ENCODE measurements at places on chromosomes 2 and 18.
A peak's percentile ranks its signal among the peaks of the same experiment; 100 is the strongest.

DNA sequence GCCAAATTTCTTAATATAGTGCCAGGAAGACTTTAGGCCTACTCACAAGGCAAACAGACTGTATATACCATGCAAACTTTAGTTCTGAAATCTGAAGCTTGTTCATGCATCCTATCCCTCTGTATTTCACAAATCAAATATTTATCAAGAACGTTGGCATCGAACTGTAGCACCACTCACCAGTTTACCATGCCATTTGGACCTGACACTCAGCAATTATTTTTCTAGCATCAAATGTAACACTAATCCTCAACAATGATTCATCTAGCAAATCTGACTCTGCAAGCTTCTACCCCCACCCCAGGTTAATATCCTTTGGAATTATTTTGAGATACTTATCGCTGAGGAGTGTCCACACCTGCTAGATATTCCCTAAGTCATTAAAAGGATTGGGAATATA, 1506.6 kb downstream of the LRP1B start:
- DNase-seq: no peak

- DNase-seq: no peak
These were observed 34.1 kb downstream of the NHEJ1 start for GRCh38 chr2:219126555-219126954.

- DNase-seq: no peak
These were observed 16.9 kb downstream of the ERCC3 start for GRCh38 chr2:127277028-127277427.

DNA sequence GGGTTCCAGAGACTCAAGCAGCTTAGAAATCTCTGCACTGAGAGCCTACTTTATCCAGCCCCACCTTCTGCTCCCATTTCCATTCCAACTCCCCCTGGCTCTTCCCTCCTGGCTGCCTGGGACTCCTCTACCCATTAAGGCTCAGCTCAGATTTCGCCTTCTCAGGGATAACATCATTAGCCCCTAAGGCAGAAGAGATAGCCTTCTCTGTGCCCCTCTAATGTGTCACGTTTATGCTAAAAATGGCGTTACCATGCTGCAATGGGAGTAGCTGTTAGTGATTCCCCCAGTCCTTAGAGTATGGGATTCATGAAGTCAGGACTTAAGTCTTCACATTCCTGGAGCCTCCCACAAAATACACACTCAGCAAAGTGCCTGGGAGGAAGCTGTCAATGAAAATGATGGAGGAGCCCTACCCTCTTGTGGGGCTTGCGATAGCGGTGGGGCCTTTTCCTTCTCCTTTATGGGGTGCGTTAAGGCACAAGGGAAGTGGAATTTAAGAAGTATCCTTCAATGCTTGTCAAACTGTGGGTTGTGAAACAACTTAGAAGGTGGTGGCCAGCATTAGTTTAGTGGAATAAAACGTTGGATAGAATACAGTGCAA, 144.7 kb upstream of the COPS8 start:
- DNase-seq: no peak

- no peak for DNase-seq
These were observed 184.5 kb upstream of the CWC22 start for GRCh38 chr2:180191432-180192124.

- DNase-seq: no peak
These were observed 77.8 kb upstream of the TACR1 start for GRCh38 chr2:75277111-75277510.

GRCh38 chr2:142863485-142863961, 13.9 kb upstream of the KYNU start:
- DNase-seq: no peak

DNA sequence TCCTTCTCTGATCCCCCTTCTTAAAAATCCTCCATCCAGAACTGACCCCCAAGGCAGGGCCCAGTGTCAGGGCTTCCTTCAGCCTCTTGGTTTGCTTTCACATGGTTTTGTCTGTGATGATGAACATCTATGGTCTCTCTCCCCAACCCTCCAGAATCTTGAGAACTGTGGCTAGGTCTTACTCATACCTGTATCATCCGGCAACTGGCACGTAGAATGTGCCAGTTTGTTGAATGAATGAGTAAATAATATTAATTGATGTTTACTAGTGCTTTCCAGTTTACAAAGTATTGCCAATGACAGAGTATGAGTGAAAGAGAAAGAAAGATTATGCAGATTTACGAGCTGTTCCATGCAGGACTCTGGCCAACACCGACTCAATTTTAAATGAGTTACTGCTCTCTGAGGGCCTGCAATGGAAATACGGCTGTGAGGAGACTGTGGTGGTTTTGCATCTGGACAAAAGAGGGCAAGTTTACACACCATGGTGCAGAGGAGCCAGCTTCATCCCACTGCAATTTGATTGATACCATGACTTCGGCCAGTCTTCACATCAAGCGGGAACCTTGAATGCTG, 29.9 kb upstream of the TRIB2 start:
- no peak for DNase-seq

GRCh38 chr2:13905831-13906230, 726.7 kb upstream of the LRATD1 start:
- no peak for DNase-seq

GRCh38 chr18:33540392-33540791, 37.6 kb upstream of the ASXL3 start:
- DNase-seq: no peak

GRCh38 chr2:191552066-191552465, 125.9 kb upstream of the NABP1 start:
- no peak for DNase-seq

GRCh38 chr18:74257083-74257482, 34.7 kb downstream of the CYB5A start:
- no peak for DNase-seq

DNA sequence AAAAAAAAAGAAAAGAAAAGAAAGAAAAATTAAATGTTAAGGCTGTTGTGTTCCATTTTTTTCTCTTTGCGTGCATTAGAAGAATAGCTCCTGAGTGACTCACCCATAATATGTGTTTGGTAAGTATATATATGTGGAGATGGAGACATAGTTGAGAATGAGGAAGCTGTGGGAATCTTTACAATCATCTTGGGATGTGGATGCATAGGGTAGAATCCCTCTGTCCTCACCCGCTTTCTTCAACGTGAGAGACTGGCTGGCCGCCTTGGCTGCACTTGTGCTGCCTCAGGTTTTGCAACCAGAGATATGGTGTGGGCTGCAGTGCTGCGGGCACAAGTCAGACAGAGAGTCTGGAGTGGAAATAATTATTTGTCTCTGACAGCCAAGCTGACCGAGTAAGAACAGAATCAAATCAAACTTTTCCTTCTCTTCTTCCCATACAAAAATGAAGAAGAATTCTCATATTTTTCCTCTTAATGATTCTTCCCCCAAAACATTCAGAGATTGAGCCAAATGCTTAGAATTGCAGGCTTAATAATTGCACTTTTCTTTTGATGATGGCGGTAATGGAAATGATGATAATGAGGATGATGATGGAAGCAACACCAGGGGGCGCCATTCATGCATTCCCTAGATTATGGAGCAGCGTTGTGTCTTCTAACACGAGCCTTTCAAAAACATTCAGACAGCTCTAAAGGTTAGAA, 48.5 kb downstream of the SERPINB7 start:
- DNase-seq: peak; percentile 7

DNA sequence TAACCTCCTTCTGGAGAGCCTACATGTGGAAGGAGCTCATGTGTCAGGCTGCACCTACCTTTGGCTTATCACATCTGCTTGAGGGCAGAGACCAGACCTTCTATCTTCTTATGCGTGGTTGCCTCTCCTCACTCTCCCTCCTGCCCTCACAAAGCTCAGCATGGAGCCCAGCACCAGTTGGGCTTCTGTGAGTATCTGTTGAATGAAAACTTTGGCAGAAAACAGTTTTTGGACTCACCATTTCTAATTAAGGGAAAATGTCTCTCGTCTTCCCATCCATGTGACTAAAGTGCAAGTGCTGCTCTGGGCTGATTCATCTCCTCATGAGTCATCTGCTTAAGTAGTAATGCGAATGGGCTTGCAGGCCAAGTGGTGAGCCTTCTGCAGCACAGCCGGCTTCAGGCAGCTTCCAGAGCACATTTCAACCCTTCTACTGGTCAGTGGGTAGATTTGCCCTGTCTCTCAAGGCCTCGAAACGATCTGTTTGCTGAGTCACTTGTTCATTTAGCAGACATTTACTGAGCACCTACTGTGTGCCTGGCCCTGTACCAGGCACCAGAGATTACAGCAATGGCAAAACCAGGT, 102.6 kb downstream of the VSNL1 start:
- DNase-seq: peak; percentile 81

GRCh38 chr2:1041012-1041805, 90.6 kb downstream of the SNTG2 start:
- no peak for DNase-seq

DNA sequence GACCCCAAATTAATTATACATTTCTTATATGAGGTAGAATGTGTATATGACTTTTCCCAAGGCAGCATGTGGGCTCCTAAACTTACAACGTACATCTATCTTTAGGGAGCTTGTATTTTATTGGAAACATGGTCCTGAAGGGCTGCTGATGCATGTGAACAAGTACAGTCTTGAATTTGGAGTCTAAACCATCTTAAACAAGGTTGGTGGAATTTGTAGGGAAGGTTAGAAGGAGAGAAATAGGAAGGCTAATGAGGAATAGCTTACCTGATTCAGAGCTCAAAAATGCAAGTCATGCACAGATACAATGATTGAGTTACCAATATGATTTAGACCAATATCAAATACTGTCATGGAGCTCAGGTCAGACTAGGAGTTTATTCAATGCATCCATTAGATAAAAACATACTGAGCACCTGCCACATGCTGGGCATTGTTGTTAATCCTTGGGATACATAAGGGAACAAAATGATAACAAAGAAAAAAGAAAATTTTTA, 458.6 kb upstream of the ETAA1 start:
- DNase-seq: no peak

GRCh38 chr2:200158647-200159356, 147.7 kb upstream of the SPATS2L start:
- no peak for DNase-seq

- no peak for DNase-seq
These were observed 105.0 kb upstream of the LINC00305 start for GRCh38 chr18:64253873-64254272.

DNA sequence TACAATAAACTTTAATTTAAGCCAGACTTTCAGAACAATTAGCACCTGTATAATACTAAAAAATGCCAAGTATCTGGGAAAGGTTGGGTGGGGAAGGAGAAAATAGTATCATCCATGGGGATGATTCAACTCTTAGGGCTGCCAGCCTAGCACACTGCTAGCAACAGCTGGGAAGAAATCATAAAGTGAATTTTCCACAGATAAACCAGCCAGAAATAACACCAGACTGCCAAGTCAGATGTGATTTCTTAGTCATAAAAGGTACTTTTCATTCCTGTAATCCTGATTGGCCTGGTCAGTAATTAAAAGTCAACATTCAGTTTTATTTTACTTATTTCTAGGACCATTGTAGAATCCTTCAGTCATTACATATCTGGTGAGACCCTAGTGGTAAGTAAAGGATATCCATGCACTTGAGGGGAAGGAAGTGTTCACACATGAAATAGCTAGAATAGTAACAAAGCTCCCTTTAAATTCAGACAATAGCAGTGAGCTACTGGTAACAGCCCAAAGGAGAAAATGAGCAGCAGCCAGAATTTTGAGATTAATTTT, 59.4 kb downstream of the LIMS1 start:
- no peak for DNase-seq

GRCh38 chr18:41331661-41332060, 623.4 kb upstream of the PIK3C3 start:
- DNase-seq: no peak

- DNase-seq: no peak
These were observed 263.2 kb downstream of the EN1 start for GRCh38 chr2:118584062-118584749.

DNA sequence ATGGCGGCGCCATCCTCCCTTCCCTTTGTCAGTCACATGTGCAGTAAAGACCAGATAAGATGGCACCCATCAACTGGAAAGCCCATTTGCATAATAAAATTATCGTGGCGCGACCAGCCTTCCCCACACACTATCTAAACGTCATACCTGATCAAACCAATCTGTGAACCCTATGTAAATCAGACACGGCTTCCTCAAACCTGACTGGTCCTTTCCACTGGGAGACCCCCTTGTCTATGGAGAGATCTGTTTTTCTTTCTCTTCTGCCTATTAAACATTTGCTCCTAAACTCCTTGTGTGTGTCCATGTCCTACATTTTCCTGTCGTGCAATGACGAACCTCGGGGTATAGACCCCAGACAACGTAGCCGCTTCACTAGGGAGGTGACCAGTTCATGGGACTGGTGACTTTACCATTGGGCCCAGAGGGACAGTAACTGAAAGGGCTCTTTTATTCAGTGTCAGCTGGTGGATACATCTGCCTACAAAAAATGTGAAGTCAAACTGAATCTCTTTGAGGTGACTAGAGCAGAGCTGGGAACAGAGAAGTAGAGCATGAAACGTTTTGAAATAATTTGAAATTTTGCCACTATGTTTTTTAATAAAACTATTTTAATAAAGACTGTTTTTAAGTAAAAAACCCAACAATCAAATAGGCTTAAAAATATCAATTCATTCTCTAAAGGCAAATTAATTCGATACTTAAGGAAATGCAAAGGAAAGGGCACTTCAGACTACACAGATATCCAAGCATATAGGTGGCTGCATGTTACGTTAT, 87.5 kb downstream of the SOCS6 start:
- no peak for DNase-seq

DNA sequence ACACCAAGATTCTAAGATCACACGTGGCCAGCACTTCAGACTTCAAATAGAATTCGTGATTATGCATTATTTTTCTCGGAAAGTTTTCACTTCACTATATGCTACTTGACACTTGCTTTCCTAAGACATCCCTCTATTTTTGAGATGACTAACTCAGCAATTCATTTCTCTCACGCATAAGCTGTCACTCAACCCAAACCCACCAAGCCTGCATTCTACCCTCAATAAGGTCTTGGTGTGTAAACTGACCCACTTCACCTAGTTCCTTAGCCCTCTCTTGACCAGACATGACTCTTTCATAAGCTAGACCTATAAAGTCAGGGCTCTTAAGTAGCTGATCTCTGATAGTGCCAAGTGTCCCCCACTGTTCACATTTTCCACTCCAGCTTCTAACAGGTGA, 11.7 kb downstream of the CKAP2L start:
- DNase-seq: no peak

DNA sequence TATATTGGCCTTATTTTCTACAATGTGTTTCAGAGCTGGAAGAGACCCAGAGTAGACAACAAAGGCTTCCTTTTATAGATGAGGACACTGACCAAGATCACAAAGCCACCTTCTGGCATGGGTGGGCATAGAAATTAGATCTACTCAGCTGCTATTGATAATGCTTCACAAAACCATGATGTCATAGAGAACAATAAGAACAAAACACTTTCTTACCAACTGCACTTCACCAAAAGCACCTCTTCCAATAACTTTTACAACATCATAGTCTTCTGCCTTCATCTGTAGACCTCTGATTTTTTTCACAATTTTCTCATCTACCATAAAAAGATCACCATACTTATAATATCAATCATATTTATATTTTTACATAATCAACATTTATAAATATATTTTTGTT, 58.1 kb downstream of the ROCK2 start:
- DNase-seq: no peak

DNA sequence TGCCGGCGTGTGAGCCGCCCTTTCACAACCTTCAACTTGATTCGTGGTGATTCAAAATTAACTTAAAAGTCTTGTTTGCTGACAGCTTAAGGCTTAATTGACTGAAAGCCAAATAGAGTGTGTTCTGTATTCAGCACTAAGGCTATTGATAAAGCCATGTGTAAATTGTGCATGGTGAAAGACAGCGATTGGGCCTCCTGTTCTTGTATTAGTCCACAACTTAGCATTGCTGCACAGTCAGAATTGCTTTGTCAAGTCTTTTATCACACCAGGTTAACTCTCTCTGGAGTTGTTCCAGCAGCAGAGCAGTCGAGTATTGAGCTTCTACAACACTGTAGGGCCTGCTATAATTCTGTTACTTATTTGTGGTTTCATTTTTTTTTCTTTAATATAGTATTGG, 210.1 kb downstream of the WDR7 start:
- no peak for DNase-seq
